ENCODE measurements at places on chromosomes 6 and 20. TPM values are rescaled to one million over a fixed set of nuclear protein-coding genes. Genes with fewer than 3 reads are reported as not detected.

DNA sequence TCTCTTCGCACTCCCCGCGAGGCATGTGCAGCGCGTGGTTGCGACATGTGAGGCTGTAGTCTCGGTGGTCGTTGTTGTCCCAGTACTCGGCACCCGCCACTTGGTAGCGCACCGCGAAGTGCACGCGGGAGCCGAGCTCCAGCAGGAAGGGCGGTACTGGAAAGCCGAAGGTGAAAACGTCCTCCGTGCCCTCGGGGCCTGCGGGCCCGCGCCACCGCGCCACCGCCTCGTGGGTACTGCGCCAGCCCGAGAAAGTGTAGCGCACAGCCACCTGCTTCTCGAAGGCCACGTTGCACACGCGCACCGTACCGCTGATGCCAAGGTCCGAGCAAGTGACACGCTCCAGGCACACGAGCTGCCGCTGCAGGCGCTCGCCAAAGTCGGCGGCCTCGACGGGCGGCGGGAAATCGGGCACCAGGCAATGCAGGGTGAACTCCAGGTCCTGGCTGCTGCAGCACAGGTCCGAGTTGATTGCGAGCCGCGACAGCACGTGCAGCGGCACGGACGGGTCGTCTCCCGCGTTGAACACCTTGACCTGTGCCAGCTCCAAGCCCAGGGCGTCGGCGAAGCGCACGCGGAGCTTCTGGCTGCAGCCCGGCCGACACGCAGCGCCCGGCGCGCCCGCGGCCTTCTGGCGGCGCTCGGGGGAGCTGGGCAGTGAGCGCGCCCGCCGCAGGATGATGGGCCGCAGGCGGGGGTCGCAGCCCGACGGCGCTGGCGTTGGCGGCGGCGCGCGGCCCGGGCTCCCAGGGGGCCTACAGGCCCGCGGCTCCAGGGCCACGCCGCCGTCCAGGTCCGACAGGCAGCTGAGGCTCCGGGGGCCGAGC, 840 bp downstream of the PPP1R3D start:
- H3K4me1 ChIP-seq = peaks cover 21% of the 10 kb centered on the region
- H3K27me3 ChIP-seq = no peaks in the 10 kb centered on the region
- H3K36me3 ChIP-seq = peaks cover 47% of the 10 kb centered on the region
- DNase-seq = no peak
- H3K27ac ChIP-seq = peak overlapping the region; percentile 54

Gene RPS10
- total RNA-seq = 2,695 TPM

- H3K36me3 ChIP-seq = no peaks in the 10 kb centered on the region
- H3K27ac ChIP-seq = no peak overlapping the region
- no peak overlapping the region for H3K4me3 ChIP-seq
- 0 out of 2 replicates have a peak, but pooled peaks cover 2% of the 10 kb centered on the region for H3K4me1 ChIP-seq
- H3K27me3 ChIP-seq = no peaks in the 10 kb centered on the region
Measured at GRCh38 chr6:26064619-26065257, 22.5 kb upstream of the HFE start.

Gene ZCCHC3
- total RNA-seq = 25.2 TPM

GRCh38 chr6:15252195-15252594, 6.3 kb downstream of the JARID2 start:
- DNase-seq = no peak
- no peak overlapping the region for H3K27ac ChIP-seq
- H3K4me1 ChIP-seq = peaks cover 41% of the 10 kb centered on the region

DNA sequence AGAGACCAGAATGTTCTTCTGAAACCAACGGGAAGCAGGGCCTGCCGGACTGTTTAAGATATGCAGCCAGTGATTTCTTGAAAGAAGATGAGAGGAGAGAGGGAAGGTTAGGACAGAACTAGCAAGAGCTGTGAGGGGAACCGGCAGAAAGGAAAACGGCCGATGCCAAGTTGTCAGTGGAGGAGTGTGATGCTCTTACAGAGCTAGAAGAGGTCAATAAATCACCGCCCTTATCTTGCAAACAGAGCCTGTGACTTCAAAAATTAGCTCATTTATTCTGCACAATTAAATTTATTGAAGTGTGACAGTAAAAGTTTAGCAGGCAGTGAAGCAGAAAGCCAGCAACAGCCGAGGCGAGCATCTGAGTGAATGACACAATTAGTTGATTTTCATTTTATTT, 509.5 kb upstream of the ID4 start:
- H3K27ac ChIP-seq = no peak overlapping the region
- H3K4me1 ChIP-seq = no peaks in the 10 kb centered on the region
- no peak overlapping the region for H3K4me3 ChIP-seq
- no peak for DNase-seq
- 0 out of 2 replicates have a peak, but pooled peaks cover 2% of the 10 kb centered on the region for H3K27me3 ChIP-seq

DNA sequence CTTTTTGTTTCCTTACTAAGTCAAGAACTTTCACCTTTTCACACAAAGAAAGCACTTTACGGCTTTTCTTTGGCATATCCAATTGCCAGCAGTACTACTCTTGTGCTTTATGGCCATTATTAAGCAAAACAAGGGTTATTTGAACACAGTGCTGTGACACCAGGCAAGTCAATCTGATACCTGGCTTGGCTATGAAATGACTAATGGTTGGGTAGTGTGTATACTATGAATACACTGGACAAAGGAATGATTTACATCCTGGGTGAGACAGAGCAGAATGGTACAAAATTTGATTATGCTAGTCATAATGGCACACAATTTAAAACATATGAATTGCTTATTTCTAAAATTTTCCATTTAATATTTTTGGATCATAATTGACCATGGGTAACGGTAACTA, 22.1 kb upstream of the ADGRF1 start:
- no peak for DNase-seq
- H3K36me3 ChIP-seq = no peaks in the 10 kb centered on the region
- H3K4me1 ChIP-seq = no peaks in the 10 kb centered on the region
- no peaks in the 10 kb centered on the region for H3K27me3 ChIP-seq
- H3K4me3 ChIP-seq = no peak overlapping the region

- no peak overlapping the region for H3K27ac ChIP-seq
- no peak for DNase-seq
- peaks cover 19% of the 10 kb centered on the region for H3K4me1 ChIP-seq
- H3K4me3 ChIP-seq = no peak overlapping the region
- H3K27me3 ChIP-seq = no peaks in the 10 kb centered on the region
Measured at GRCh38 chr6:43996618-43997344, 130.5 kb downstream of the MRPL14 start.

DNA sequence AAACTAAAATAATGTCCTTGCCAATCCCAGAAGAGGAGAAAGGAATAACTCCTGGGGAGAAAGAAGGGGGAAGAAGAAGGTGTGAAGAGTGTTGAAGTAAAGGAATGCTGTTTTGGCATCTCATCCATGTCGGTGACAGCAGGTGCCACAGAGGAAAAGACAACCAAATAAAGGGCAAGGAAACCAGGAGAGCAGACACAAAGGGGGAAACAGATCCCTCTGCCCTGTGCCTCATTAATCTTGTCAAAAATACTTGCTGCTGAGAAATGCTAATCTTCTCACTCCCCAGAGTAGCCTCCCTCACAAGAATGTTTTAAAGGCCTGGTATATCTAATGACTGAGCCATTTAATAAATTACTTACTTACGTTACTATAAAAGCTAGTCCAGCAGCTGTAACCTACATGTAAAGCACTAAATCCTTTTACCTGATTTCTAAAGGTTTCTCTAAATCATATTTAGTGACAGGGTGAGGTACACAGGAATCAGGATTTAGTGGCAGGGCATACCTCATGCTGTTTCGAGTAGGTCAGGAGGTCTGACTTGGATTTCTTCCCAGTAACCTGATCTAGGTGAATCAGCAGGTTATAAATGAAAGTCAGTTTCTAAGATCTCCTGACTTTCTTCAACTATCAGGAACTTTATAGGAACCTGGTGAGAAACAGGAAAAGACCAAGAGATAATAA, 377.1 kb downstream of the CENPW start:
- H3K27me3 ChIP-seq = 0 out of 2 replicates have a peak, but pooled peaks cover 2% of the 10 kb centered on the region
- no peaks in the 10 kb centered on the region for H3K36me3 ChIP-seq
- no peak for DNase-seq

- H3K27ac ChIP-seq = no peak overlapping the region
- no peak for DNase-seq
- H3K36me3 ChIP-seq = no peaks in the 10 kb centered on the region
- no peak overlapping the region for H3K4me3 ChIP-seq
- no peaks in the 10 kb centered on the region for H3K4me1 ChIP-seq
Measured at GRCh38 chr6:166400181-166400580, 17.4 kb upstream of the MPC1 start.

DNA sequence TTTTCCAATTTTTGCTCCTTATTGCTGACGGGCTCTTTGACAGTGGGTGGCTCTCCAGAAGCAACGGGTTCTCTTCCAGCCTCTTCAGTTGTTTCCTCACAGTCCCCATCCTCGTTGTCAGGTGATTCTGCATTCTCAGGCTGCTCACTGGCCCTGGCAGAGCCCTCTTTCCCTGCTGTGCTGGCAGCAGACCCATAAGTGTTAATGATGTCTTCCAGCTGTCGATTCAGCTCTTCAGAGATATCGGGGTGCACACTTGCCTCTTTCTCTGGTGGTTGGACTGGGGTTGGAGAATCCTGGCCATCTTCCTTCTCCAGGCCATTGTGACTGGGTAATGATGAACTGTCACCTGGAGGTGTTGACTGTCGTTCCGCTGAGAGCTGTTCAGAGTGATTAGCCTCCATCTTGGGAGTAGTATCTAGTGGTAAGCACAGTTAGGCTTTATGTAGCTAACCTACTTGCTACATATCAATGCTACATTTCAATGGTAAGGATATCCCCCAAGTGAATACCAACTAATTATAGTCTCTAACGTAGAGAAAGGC, 3.2 kb downstream of the TXLNB start:
- no peaks in the 10 kb centered on the region for H3K27me3 ChIP-seq
- H3K27ac ChIP-seq = no peak overlapping the region
- peaks cover 22% of the 10 kb centered on the region for H3K4me1 ChIP-seq

DNA sequence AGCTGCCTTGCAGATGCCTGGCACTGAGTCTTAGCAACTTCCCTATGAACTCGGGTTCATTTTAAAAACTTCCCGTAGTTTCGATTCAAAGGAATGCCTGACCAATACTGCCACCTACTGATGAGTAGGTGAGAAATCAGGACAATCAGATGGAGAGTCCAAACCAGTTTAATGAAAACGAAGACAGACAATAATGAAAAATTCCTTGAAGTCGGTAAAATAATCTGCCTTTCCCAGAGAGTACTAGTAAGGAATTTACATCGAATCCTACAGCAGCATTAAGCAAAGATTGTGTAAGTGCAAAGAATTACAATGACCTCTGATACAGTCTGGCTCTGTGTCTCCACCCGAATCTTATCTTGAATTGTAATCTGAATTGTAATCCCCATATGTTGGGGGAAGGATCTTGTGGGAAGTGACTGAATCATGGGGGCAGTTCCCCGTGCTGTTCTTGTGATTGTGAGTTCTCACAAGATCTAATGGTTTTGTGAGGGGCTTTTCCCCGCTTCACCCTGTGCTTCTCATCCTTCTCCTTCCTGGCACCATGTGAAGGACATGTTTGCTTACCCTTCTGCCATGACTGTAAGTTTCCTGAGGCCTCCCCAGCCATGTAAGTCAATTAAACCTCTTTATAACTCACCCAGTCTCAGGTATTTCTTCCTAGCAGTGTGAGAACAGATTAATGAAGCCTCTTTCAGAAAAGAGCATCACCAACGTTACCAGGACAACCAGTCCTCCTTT, 134.4 kb downstream of the ARHGAP18 start:
- peaks cover 4% of the 10 kb centered on the region for H3K36me3 ChIP-seq
- peak overlapping the region; percentile 32 for H3K27ac ChIP-seq
- peak; percentile 63 for DNase-seq
- peaks cover 11% of the 10 kb centered on the region for H3K4me1 ChIP-seq
- no peak overlapping the region for H3K4me3 ChIP-seq
- no peaks in the 10 kb centered on the region for H3K27me3 ChIP-seq

DNA sequence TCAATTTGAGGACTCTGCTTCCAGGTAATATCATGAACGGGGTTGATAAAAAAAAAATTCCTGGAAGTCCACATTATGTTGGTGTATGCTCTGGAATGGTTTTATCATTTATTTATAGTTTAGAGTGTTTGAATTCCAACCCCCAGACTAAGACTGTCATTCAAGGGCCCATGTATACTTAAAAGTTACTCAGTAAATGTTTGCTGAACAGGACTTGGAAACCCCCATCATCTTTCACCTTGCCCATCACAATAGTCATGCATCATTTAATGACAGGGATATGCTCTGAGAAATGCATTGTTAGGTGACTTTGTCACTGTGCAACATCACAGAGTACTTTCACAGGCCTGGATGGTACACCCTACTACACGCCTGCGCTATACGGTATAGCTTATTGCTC, 104.8 kb downstream of the ATXN1 start:
- peaks cover 21% of the 10 kb centered on the region for H3K36me3 ChIP-seq
- no peak overlapping the region for H3K27ac ChIP-seq
- DNase-seq = no peak
- no peak overlapping the region for H3K4me3 ChIP-seq

GRCh38 chr6:52216932-52217575, 27.2 kb downstream of the IL17F start:
- no peaks in the 10 kb centered on the region for H3K4me1 ChIP-seq
- no peak for DNase-seq
- no peaks in the 10 kb centered on the region for H3K36me3 ChIP-seq
- H3K4me3 ChIP-seq = no peak overlapping the region
- H3K27ac ChIP-seq = no peak overlapping the region
- peaks cover 10% of the 10 kb centered on the region for H3K27me3 ChIP-seq

DNA sequence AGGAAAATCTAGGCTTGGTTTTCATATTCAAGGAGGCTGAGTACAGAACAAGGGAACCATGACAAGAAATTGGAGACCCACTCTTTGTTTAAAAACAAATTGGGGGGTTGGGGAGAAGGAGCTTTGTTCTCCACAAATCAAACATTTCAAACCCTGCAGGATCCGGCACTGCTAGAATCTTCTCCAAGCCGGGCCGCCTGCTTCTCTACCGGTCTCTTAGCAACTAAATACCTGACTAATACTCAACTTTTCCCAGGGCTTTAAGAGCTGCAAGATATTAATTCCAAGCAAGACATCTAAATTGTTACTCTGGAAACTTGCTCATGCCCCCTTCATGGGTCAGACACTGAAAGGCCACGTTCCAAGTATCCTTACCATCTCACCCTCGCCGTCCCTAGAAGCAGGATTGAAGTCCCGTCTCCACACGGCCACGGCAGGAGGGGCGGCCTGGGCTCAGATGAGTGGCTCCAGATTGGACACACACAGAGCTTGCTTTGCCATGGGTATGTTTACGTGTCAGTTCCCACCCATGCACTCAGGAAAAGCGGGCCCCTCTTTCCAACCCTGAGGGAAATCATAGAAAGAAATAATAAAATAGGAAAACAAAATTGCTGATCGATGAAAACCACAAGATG, 126.4 kb upstream of the CDH4 start:
- H3K27ac ChIP-seq = no peak overlapping the region
- no peaks in the 10 kb centered on the region for H3K36me3 ChIP-seq
- no peak overlapping the region for H3K4me3 ChIP-seq
- H3K4me1 ChIP-seq = peaks cover 18% of the 10 kb centered on the region
- DNase-seq = no peak
- H3K27me3 ChIP-seq = no peaks in the 10 kb centered on the region

DNA sequence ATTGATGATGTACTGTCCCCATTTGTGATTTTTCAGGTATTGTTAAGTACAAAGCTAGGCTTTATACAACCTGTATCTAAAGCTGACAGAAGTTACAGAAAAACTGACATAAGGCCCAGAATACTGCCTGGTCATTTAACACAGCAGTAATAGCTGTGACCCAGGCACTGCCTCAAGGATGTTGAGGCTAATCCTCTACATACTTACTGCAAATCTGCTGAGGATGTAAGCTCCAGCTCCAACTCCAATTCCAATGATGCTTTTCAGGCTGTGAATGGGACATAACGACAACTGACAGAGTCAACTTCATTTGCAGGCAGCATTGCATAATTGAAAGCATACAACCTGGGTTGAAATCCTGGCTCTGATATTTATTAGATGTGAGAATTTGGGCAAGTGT, 36.3 kb upstream of the SLA2 start:
- no peak overlapping the region for H3K27ac ChIP-seq
- H3K4me1 ChIP-seq = no peaks in the 10 kb centered on the region
- no peak for DNase-seq
- no peaks in the 10 kb centered on the region for H3K27me3 ChIP-seq

Gene ANGPT4
- not detected for total RNA-seq
